ENCODE measurements at places on chromosomes 2 and 18.

- DNase-seq, result peak; percentile 63
Measured at GRCh38 chr2:46294176-46294836, 2.9 kb upstream of the EPAS1 start.

GRCh38 chr18:22066083-22066485 is 103.3 kb upstream of the GATA6 start:
- DNase-seq, result no peak

- no peak for DNase-seq
Measured at GRCh38 chr18:2617401-2617998, 38.0 kb upstream of the SMCHD1 start.

- DNase-seq, result no peak
Measured at GRCh38 chr2:205785507-205786260, 103.4 kb downstream of the NRP2 start.

GRCh38 chr2:113910967-113911678 is 21.2 kb downstream of the ACTR3 start:
- DNase-seq, result no peak

- DNase-seq, result peak; percentile 27
Measured at GRCh38 chr2:85318222-85319074, 9.3 kb downstream of the TGOLN2 start.

- DNase-seq, result no peak
Measured at GRCh38 chr2:233048569-233049193, 11.5 kb upstream of the INPP5D start.

GRCh38 chr18:13335903-13336302 is 117.3 kb downstream of the LDLRAD4 start:
- no peak for DNase-seq
